ENCODE measurements at places on chromosomes 3 and 15.

DNA sequence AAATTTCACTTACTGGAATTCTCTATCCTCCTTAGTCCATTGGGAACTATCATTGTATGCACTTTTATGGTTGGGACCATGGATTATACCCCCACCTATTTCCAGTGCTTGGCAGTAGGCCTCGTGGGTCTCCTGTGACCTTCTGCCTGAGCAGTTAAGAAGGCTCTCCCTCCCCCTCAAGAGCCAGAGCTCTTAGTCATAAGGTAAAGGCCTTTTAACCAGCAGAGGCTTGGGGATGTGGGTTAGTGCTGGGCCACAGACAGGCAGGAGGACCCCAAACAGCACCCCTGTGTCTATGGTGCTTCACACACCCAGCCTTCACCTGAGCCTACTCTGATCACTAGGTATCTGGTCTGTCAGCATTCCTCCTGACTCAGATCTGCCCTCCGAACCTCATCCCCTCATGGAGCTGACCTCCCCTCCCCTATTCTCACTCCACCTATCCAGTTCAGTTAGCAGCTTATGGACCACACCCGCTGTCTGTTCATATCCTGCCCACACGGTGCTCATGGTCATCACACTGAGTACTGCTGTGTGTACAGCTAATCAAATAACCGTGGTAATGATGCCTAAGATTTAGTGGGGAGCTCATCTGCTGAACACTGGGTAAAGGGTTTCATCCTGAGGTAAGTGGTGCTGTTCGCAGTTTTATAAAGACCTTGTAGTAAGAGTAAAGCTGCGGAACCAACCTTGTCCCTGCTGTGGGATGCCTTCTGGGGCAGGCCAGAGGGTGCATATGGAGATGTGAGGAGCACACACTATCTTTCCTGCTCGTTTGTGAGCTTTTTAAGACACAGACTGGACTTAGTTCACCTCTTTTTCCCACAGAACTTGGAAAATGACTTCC is 40.9 kb downstream of the KLHL18 start:
- peak; percentile 66 for DNase-seq

GRCh38 chr3:141485641-141486495 is 959 bp upstream of the RASA2 start:
- DNase-seq = peak; percentile 87

- DNase-seq = no peak
Observed at GRCh38 chr3:20319551-20319950, 133.5 kb upstream of the SGO1 start.

DNA sequence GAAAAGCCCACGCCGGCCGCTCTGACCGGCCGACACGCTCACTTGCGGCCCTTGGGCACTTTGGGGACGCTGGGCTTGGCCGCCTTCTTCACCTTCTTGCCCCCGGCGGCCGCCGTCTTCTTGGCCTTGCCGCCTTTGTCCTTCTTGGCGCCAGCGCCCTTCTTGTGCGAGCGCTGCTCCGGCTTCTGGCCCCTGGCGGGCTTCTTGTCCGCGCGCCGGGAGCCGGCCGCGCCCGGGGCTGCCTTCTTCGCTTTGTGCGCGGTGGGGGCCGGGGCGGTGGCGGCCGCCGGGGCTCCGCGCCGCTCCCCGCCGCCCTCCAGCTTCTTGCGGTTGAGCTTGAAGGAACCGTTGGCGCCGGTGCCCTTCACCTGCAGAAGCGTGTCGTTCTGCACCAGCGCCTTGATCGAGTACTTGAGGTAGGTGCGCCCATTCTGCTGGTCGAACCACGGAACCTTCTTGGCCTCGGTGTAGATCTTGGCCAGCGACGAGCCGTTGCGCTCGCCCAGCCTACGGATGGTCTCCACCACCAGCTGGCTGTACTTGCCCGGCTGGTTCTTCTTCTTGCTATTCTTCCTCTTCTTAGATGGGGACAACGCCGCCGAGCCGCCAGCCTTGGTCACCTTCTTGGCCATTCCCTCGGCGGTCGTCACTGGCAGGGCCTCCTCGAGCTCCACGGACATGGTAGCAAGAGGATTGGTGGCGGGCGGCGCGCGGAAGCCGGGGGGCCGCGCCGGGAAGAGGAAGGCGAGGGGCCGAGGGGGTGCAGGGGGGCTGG is 36.7 kb downstream of the HMCES start:
- DNase-seq = no peak

DNA sequence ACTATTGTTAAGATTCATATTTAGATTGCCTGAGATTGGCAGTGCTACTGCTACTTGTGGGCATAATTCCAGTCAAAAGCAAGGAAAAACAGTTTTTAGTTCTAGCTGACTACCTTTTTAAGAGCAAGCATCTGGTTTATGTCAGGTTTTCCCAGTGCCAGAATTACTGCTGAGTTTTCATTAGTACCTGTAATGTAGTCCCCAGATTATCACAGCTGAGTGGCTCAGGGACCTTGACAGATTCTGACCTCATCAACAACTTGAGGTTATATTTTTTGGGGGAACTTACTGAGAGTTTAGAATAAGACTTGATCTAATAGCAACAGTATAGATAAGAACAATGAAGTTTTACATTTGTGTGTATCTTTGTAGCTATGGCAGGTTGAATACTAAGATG is 31.0 kb downstream of the NXPE3 start:
- DNase-seq = no peak

DNA sequence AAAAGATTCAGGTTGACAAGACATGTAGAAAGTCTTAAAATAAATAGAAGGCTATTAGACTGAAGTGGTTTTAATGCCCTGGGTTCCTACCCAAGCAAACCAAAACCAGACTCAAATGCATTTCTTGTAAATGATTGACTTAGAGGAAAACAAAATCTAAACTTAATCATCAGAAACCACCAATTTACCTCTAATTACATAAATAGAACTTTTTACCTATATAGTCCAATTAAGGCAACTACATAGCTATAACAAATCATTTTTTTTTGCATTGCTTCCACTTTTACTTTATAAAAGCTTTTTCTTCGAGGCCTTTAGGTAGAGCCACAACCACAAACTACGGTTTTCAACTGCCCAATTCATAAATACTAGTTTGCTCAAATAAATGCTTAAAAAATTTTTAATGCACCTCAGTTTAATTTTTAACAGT is 231.3 kb upstream of the ARHGEF26 start:
- no peak for DNase-seq

DNA sequence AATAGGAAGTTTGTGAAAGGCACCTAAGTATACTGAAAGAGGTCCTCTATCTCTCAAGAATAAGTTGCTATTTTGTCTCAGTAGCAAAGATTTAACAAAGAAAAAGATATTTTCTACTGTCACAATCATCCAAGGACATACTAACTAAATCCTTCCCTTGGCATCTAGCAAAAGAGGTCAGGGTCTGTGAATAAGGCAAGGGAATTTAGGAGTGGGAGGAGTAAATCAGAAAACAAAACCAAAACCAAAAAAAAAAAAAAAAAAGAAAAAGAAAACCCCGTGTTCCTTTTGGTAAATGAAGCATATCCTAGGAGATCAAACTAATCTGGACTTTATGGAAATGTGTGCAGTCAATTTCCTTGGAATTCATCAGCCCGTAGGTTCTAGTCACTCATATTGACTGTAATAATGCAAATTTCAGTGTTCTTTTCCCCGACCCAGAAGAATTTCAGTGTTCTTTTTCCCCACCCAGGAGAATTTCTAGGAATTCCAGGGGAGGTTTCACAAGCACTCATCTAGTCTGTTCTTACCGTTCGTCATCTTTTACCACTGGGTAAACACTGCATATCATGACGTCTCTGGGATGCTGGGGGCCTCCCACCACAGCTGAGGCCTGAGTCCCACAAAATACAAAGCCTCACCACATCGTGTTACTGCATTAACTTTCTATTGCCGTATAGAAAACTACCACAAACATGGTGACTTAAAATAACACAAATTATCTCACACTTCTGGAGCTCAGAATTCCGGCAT is 113.8 kb upstream of the CCDC54 start:
- DNase-seq = peak; percentile 45

- DNase-seq = no peak
Observed at GRCh38 chr15:39177561-39177960, 403.3 kb upstream of the THBS1 start.

GRCh38 chr3:16912400-16913263 is 27.9 kb downstream of the PLCL2 start:
- DNase-seq = no peak

GRCh38 chr3:124611520-124611919 is 118.7 kb upstream of the UMPS start:
- no peak for DNase-seq

- no peak for DNase-seq
Observed at GRCh38 chr15:48582452-48583247, 62.9 kb downstream of the FBN1 start.

DNA sequence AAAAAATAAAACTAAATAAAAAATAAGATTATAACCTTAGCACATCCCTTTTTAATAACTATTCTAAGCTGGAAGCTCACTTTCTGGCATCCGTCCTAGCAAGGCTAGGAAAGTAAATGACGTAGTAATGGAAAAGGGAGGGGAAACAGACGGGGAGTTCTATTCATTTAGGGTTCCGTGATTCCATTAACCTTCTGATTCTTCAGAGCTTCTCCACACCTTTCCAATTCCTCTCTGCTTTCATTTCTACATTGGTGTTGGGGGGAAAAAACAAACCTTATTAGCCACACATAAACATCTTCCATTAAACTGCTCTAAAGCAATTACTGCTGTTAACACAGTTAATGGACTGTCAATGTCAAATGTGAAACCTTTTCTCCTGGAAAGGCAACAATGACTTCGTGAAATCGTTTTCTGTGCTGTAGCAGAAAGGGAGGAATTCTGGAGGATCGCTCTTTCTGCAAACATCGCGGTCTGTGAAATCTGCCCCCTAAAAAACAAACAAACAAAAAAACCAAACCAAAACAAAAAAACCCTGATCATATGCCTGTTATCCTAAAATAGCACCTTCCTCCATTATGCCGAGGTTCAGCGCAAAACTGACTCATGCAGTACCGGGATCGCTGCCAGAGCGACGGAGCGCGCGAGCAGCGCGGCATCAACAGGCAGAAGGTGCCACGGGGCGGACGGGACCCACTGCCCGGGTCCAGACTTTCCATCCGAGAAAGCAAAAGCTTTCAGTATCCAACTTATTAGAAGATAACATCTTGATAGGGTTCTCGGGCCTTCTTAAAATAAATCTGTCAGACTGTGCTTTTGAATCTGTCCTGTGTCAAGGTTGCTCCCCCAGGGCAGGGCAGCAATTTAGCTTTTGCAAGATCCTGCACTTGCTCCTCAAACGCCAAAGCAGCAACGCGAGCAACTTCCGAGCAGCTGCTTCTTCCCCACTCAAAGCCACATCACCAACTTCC is 156.2 kb downstream of the FGF12 start:
- DNase-seq = peak; percentile 77

DNA sequence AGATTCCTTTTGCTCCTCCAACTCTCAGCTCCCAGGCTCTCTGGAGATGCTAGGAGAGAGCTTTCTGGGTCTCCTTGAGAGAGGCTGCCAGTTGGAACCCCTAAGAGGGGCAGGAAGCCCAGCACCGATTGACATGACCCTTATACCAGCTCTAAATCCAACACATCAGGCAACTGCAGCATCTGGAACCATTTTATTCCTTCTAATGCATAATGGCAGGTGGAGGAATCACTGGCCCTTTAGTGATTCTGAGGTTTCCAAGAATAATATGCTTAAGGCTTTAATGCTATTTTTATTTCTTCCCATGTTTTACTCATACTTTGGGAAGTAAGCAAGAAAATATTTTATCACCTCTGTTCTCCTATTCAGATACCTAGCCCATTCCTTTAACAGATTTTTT is 60.3 kb upstream of the TEX264 start:
- DNase-seq = no peak

DNA sequence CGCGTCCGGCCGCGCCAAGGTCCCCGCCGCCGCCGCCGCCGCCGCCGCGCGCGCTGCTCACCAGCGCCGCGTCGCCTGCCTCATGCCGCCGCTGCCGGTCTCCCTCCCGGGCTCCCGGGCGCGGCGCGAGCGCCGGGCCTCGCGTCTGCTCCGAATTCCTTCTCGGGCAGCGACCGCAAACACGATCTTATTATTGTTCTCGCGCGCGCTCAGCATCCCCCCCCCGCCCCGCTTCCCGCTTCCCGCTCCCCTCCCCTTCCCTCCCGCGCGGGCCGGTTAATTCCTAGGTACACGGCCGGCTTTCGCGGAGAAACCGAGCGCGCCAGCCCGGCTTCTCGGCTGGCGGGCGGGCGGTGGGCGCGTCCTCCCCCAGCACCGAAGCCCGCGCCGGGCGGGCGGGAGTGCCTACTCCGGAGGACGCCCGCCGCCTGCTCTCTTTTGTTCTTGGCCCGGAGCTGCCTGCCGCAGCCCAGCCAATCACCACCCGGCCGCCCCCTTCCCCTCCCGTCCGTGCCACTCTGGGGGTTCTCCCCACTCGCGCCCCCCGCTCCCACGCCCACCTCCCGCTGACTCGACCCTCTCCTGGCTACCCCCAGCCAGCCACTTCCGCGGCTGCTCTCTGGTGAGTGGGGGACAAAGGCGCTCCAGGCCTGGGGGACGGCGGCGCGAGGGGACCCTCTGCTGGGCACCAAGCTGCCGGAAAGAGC is at the start of gene HDGFL3:
Gene HDGFL3 (minus strand): TSS at position 164 of the 707 bp plus-strand sequence. CDS start 409 bp downstream, outside the sequence.
- peak; percentile 35 for DNase-seq

DNA sequence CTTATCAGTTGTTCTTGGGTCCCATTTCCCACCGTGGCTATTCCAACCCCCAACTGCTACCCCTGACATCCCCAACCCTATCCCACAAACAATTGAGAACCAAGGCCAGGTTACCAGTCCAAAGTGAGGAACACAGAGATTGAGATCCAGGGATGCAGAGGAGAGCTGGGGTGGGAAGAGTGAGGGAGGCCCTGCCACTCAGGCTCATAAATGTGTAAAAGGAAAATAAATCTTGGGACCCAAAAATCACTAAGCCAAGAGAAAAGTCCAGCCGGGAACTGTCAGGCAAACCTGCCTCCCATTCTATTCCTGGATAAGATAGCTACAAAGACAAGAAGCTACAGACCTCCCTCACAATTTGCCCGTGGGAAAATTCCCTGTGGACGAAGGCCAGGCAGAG is 101.1 kb upstream of the DLG1 start:
- no peak for DNase-seq

- DNase-seq = peak; percentile 29
Observed at GRCh38 chr3:56137415-56137814, 330.9 kb downstream of the ERC2 start.

- no peak for DNase-seq
Observed at GRCh38 chr3:58293516-58293915, 12.5 kb upstream of the RPP14 start.

- peak; percentile 63 for DNase-seq
Observed at GRCh38 chr3:28915741-28916500, 364.9 kb upstream of the RBMS3 start.

DNA sequence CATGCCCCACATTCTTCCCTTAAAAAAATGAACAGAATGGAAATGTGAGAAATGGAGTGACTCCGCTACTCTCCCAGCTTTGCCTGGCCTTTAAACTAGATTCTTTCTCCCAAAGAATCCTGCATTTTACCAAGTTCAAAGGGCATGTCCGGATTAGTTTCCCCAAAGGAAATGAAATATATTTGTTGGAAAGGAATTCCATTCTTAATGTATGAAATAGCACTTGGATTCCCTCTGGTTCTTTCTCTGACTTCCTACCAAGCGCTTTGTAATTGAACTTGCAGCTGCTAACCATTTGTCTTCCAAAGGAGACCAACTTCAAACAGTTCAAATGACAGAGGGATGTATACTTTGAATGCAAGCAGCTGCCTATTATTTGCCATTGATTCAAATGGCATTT is 18.9 kb downstream of the MAP2K1 start:
- DNase-seq = no peak

- DNase-seq = no peak
Observed at GRCh38 chr15:36775209-36775608, 195.8 kb downstream of the CDIN1 start.

Data from HT1080 (cell line).